ENCODE measurements at places on chromosomes 5 and 9.

DNA sequence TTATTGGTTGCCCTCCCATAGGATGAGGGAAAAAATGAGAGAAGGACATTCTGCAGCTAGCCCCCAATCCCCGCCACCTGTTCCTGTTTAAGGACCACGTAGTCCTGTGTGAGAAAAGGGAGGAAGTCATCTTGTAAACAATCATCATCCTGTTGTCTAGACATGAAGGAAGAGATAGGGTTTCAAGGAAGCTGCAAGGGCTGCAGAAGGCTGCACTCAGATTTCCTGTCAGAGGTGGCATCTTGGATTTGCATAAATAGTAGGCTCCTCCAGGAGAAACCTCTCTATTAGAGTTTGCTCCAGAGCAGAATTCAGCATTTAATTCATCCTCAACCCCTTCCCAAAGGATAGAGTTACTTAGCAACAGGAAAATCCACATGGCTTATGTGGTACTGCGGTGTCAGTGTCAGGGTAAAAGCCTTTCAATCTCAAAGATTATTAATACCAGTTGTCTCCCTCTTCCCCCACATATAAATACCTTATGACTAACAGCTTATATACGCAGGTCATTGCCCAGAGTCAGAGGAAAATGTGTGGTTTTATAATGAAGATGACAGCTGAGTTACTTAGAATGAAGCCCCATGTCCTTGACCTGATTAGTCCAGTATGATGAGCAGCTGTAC is 4.6 kb upstream of the DNAJC18 start:
- no peak for DNase-seq

GRCh38 chr9:128870128-128870940 is 11.4 kb downstream of the KYAT1 start:
- no peak for DNase-seq

DNA sequence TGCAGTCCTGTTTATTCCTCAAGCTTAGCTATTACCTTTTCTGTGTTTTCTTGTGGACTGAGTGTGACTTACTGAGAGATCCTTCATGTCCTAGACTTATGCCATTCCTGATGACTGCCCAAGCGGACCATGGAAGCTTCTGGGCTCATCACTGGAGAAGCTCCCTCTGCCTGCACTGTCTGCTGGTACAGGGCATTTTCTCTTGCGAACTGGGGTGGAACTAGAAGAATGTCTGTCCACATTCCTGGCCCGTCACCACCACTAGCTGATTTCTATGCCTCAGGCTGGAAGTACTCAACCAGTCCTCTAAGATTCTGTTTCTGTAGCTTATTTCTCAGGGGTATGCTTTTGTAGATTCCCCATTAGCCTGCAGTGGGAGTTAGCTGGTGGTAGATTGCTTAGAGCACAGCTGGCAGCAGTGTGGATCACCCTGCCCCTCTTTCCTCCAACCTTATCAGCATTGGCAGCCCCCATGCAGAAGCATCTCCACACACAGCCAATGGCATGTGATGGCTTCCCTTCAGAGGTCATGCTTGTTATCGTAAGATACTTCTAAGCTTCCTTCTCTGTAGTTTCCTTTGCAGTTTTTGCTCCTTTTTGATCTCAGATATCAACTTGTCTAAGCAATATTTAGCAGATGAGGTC is 12.4 kb downstream of the SLC36A1 start:
- no peak for DNase-seq

- no peak for DNase-seq
Observed at GRCh38 chr9:2854617-2855016, 10.7 kb upstream of the PUM3 start.

DNA sequence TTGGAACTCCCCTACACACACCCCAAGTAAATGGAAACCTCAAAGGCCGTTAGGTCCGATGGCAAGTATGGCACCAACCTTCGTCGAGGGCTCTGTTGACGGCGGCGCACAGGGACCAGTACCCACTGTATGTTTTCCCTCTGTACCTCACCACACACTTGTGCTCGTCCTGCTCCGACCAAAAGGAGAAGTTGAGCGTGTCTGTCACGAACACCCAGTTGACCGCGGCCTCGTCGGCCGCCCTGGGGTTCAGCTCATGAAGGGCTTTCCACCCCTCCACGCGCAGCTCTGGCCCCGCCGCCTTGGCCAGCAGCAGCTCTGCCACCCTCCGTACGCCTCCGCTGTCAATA is 24.0 kb downstream of the HNRNPK start:
- DNase-seq: no peak

Data from cortex of kidney (tissue), 1 donor.